ENCODE measurements at places on chromosomes 3 and 15. TPM values are rescaled to one million over a fixed set of nuclear protein-coding genes. Genes with fewer than 3 reads are reported as not detected.

The ZIC4 gene
- not detected for total RNA-seq

The ST8SIA2 gene
- 0.37 TPM for total RNA-seq

The FBXW12 gene
- total RNA-seq = not detected

The BAHD1 gene
- total RNA-seq = 11.2 TPM

The LRRN1 gene
- not detected for total RNA-seq

The MASP1 gene
- 0.02 TPM for total RNA-seq

The DUOXA2 gene
- not detected for total RNA-seq

The LMCD1 gene
- 82.1 TPM for total RNA-seq

The ETV5 gene
- total RNA-seq = 25.2 TPM

The KIF7 gene
- total RNA-seq = 4.0 TPM

The C2CD4A gene
- 0.14 TPM for total RNA-seq

The RCCD1 gene
- 36.3 TPM for total RNA-seq

The RARB gene
- total RNA-seq = 16.5 TPM

The TOPAZ1 gene
- not detected for total RNA-seq

The TRH gene
- not detected for total RNA-seq

The MYZAP gene
- total RNA-seq = 1.3 TPM

The SNTN gene
- not detected for total RNA-seq

The CCDC39 gene
- total RNA-seq = not detected

The MST1R gene
- total RNA-seq = 5.3 TPM

The ABHD17C gene
- 24.9 TPM for total RNA-seq

The NAALADL2 gene
- not detected for total RNA-seq

The REC114 gene
- total RNA-seq = not detected

The C3orf20 gene
- total RNA-seq = 0.02 TPM

The MYL3 gene
- total RNA-seq = 0.16 TPM

The DAZL gene
- total RNA-seq = not detected

The TP63 gene
- 0.18 TPM for total RNA-seq

The TRAT1 gene
- not detected for total RNA-seq

The ARRDC4 gene
- total RNA-seq = 0.20 TPM

The ONECUT1 gene
- total RNA-seq = 0.15 TPM

The ACTRT3 gene
- total RNA-seq = 3.5 TPM

The NTRK3 gene
- 23.2 TPM for total RNA-seq

The DNAH12 gene
- total RNA-seq = 0.18 TPM

The ZPLD1 gene
- total RNA-seq = not detected

The RNF123 gene
- total RNA-seq = 16.5 TPM

The TIMMDC1 gene
- total RNA-seq = 74.0 TPM

The STRA6 gene
- 66.5 TPM for total RNA-seq

The GREM1 gene
- 5.9 TPM for total RNA-seq

The SI gene
- not detected for total RNA-seq

The PLXNB1 gene
- 16.7 TPM for total RNA-seq
